SK-N-DZ (cell line): ENCODE measurements at places on chromosomes 3 and 15.

GRCh38 chr3:11606090-11606784 lies 37.5 kb downstream of the VGLL4 start:
- no peak for DNase-seq

DNA sequence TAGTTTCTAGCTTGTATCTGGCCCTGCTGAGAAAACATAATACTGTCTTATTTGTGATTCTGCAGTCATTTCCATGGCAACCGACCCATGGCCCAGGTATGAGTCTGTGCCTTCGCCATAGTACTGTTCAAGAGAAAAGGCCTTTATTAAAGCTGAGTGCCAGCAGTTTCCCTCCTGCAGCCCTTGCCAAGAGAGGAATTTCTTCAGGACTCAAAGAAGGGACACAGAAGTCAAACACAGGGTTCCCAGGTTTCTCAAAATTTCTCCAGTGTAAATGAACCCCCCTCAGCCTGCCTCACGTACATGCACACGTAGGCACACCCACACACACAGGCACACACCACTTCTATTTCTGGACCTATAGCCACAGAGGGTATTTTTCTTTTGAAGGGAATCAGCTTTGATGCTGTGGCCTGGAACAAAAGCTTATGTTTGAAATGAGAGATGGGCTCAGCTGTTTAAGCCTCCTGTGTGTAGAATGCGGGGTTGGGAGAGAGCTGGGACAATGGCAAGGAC lies 269.2 kb downstream of the PDCD6IP start:
- no peak for DNase-seq

DNA sequence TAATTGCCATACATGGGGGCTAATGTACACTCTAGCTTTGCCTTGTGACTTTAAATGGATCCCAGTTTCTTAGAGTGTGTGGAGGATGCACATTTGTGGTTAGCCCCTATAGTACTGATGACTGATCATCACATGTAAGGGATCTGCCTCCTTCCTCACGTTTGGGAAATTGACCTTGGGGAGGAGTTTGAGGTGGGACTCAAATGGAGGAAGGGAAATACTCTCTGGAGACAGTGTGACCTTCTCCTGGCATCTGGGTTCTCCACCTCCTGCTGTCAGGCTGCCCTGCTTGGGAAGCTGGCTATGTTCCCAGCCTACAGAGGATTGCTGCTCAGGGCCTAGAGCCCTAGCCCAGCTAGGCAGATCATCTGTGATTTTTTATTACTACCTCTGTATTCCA lies 48.7 kb downstream of the PPM1L start:
- DNase-seq = no peak

DNA sequence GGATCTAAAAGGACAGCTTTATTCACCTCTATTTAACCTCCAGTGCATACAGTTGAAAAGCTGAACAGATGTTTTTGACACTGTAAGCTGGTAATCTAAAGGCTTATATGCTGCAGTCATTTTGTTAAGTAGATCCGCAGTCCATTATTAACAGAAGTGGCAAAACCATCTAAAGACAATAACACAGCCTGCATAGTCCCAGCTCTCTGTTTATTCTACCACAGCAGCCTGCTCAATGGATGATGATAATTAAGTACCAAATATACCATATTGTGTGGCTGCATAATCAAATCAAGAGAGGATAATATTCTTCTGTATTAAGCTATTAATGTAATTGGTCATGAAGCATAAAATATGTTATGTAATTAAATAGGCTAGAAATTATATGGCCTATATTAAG lies 207.1 kb downstream of the MEIS2 start:
- DNase-seq = no peak

GRCh38 chr3:27220166-27220565 lies 149.0 kb downstream of the NEK10 start:
- no peak for DNase-seq
